ENCODE measurements at places on chromosomes 1 and 21.
A peak's percentile ranks its signal among the peaks of the same experiment; 100 is the strongest.

DNA sequence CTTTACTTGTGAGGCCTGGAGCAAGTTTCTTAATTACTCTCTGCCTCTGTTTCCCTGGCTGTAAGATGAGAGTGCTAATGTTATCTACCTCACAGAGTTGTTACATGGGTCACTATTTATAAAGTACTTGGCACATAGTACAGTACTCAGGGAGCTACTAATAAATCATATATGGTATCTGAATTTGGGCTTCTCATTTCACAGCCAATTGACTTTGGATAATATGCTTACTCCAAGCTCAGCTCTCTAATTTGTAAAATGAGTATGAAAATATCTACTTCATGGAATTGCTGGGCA lies 108.5 kb upstream of the HOOK1 start:
- DNase-seq = no peak

GRCh38 chr21:17488620-17489019 lies 24.2 kb upstream of the CXADR start:
- no peak for DNase-seq

DNA sequence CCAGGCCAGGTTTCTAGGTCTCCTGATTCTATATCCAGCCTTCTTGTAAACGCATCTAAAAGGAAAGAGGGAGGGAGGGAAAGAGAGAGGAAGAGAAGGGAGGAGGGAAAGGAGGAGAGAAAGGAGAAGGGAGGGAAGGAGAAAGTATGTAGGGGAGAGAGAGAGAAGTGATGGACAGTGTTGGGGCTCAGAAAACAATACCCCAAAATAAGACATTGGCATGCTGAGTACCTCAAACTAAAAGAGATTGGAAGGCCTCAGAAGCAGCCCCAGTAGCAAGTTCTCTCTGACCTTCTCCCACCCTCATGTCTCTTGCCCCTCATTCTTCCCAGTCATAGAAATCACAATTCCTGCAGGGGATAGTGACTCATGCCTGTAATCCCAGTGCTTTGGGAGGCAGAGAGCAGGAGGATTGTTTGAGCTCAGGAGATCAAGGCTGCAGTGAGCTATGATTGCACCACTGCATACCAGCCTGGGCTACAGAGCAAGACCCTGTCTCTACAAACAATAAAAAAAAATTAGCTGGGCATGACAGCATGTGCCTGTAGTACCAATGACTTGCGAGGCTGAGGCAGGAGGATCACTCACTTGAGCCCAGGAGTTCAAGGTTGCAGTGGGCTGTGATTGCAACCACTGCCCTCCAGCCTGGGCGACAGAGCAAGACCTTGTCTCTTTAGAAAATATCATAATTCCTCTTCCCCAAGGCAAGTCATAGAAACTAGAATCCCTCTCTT lies 51.2 kb downstream of the DNTTIP2 start:
- DNase-seq = no peak

GRCh38 chr1:21072721-21073120 lies 104.0 kb downstream of the EIF4G3 start:
- DNase-seq = no peak

DNA sequence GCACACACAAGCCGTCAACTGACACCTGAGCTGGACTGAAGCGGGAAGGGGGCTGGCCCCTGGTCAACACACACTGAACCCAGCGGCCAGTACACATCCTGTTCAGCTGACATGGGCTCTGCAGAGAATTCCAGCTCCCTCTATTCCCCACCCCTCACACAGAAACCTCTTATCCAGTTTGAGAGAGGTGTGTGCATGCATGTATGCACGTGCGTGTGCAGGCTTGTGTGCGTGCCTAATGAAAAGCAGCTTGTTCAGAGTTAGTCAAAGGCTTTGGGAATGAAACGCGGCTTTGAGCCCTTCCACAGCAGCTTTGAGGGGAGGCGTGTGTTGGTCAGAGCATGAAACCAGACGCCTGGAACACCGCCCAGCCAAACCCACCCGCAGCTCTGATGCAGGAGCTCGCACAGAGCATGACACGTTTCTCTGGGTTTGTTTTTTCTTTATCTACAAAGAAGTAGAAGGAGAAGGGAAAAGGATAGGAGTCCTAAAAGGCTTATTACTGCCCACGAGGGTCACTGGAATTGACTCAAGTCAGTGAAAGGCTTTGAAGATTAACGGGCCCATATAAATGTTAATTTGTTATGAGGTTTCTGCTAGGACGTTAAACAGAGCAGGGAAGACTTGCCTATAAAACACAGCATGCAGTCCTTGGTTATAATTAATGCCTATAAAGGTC lies 184.2 kb downstream of the ETS2 start:
- peak; percentile 76 for DNase-seq

DNA sequence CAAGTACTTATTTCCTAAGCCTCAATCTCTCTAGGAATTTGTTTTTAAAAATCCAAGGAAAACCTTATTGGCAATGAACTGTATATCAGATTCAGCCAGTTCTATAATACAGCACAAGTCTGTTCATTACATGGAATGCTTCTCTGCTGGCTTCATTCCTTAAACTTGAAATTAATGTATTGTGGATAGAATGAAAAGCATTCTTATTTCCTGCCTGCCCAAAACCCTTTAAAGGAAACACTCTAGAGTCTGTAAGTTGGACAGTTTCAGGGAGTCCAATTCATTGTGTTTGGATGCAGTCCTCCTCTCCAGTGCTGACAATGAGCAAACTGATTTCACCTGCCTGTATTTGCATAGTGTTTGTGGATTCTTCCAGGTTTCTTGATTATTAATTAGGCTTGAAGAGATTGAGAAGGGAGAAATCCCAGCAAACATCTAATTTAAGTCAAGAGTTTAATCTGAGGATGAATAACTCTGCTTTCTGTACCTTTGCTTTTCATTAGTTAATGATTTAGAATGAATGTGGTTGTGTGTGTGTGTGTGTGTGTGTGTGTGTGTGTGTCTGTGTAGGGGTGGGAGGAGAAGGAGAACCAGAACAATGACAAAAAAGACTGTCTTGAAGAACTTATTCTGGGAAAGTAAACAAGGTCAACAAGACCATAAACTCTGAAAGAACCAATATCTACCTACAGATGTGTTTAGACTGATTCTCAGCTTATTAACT lies 61.2 kb downstream of the CACHD1 start:
- DNase-seq = no peak

GRCh38 chr1:21937372-21938121 lies 437 bp upstream of the HSPG2 start:
- DNase-seq = no peak

- DNase-seq = no peak
These were observed 70.2 kb downstream of the DNM3 start for GRCh38 chr1:171911506-171911905.

DNA sequence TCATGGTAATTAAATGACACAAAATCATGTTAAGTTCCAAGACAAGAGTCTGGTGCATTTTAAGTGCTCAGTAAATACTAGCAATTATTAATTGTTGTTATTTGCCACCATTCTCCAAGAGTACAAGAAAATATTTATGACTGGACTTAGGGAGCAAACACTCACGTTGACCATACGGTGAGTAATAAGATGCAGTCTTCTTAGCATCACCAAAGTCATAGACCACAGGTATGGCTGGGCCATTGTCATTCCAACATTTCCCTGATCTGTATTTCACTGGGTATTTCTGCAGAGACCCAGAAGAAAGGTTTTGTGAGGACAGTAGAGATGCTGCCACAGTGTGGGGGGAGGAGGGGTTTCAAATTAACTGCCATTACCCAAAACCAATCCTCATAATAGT lies 4.7 kb downstream of the ITLN2 start:
- no peak for DNase-seq

DNA sequence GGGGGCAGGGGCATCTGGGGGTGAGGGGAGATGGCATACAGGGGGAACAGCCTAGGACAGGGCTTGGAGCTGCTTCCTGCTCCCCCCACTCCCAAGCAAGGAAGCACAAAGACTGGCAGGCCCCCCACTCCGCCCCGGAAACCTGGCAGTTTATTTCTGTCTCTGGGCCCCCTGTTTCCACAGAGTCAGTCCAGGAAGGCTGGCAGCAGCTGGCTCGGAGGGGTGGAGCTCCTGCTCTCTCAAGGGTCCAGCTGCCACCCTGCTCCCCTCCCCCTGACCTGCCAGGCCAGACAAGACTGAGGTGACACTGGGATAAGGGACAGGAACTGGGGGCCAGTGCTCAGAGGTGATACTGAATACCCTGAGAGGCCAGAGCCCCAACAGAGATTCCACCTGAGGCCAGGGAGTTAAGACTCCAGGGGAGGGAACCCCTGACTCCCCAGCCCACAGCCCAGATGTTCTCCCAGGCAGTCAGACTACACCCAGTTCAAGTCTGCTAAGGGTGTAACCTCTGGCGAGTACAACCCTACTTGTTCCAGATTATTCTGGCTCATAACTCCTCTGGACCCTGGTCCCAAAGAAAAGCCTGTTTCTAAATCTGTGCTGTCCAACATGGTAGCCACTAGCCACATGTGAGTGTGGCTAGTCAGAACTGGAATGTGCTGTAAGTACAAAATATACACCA lies 26.3 kb downstream of the AHDC1 start:
- no peak for DNase-seq

Data from brain pericyte (primary cell).